ENCODE measurements at places on chromosomes 2 and 18.
A peak's percentile ranks its signal among the peaks of the same experiment; 100 is the strongest.

DNA sequence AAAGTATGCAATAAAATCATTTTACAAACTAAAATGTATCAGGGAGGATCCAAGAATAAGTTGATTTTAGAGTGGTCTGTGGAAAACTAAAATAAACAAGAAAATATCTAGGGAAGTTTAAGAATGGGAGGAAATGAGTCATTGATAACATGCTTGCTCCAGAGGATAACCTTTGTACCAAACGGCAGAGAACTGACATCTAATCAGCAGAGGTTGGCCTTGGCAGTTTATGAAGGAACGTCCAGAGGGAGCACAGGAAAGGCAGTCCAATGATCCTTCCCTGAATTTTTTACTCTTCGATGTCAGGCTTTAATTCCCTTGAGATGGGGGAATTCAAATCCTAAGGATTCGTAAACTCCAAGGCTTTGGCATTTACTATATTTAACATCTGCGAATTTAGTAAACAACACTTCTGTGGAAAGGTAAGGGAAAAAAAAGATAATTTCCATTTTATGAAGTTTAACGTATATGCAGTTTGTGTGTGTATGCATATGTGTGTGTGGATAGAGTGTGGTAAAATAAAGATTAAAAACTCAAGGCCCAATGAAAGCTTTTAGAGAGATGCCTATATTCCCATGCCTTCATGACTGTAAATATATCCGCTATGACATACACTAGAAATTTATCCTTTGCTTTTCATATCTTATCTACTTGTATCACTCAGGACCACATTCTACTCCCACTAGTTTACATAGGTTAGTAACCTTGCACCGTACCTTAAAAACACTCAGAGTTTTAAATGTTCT, 8.7 kb upstream of the INPP1 start:
- DNase-seq, result no peak

GRCh38 chr18:24989760-24990593, 362.0 kb downstream of the ZNF521 start:
- no peak for DNase-seq

DNA sequence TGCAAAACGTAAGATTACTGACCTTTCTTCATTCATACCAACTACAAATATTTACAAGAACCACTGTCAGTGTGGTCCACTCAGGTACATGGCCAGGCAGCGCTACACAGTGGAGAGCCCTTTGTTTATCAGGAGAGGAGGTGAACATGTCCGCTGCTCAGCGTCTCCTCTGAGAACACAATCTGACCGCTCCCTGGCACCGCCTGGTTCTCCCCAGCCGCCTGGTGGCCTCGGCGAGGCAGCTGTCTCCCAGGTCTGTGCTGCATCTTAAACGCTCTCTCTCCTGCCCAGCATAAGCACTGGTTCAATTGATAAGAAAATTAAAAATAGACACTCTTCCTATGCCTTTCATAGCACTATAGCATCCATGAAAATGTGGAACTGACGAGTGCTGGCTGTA, 146.8 kb upstream of the PXDN start:
- peak; percentile 32 for DNase-seq

GRCh38 chr2:108911807-108912628, 77.0 kb downstream of the EDAR start:
- DNase-seq, result no peak

DNA sequence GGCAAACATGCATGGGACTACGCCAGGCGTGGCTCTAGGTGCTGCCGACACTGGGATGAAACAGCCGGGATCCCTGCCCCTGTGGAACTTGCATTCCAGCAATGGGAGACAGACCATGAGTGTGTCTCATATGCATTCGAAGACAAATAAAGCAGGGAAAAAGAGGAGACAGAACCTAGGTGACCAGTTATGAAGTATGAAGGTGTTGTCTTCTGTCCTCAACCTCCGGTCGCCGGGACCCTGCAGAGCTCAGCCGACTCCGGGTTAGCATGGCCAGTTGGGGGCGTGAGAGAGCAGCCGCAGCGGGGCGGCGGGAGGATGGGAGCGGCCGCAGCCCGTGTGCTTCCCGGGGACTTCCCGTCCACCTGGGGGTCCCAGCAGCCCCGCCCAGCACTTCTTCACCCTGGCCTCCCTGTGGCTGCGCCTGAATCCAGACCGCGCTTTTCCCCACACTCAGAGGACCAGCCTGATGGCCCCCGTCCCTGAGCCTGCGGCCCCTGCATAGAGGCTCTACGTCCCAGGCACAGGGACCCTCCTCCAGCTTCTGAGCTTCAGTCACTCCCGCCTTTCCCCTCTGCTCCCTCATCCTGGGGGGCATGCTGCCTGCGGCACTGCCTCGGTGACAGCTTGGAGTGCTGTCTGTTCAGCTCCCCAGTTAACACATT, 11.4 kb downstream of the ID2 start:
- peak; percentile 23 for DNase-seq

- no peak for DNase-seq
Measured at GRCh38 chr18:49762191-49763077, 50.9 kb downstream of the ACAA2 start.

GRCh38 chr2:109615637-109616144, 1.5 kb downstream of the SOWAHC start:
- no peak for DNase-seq

DNA sequence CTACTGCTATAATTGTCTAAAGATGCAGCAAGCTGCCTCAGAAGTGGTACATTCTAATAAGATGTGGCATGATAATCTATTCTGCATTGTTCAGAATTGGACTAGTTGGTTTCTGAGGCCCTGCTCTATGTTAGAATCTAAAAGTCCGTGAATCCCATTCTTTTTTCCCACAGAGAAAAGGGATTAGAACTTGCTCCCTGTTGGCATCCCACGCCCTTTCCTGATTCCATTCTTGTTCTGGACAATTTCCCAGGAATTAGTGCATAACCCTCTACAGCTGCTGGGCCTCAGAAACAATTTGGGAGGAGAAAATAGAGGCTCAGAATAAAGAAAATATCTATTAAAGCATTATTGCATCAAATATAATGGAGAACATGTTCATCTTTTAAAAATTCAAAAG, 282.7 kb downstream of the NRXN1 start:
- no peak for DNase-seq

- no peak for DNase-seq
Measured at GRCh38 chr2:8980096-8980495, 23.4 kb downstream of the MBOAT2 start.

DNA sequence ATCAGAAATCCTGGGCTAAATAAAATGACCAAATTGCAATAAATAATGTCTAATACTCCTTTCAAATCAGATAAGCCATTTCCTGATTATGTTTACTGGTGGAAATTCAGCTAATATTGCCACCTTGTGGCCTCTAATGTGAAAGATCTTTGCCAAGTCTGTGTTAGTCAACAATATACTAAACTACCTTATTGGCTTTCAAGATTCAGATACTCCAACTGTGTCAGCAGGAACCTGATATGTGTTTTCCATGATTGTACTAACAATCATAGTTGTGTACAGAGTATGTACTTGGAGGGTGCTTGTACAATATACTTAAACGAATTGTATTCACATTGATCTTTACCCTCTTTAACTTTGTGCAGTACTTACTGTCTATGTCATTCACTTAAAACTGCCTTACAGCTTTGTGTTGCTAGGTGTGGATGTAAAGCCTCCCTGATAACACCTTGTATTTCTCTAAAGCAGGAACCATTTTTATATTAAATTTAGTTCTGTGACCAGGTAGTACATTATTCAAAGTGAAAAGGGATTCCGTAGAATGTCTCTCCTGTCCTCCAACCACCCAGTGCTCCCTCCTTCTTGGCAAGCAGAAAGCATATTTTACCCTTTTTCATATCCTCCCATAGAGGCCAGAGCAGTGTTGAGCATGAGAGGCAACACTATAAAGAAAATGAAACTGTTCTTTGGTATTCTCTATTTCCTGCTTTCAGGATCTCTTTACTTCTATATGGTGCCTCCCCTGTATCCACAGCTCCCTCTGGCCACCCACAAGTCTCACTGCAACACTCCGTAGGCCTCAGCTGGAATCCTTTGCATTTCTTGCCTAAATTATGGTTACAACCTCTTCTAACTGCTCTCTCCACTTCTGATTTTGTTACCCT, 75.2 kb upstream of the C2orf15 start:
- DNase-seq, result no peak

DNA sequence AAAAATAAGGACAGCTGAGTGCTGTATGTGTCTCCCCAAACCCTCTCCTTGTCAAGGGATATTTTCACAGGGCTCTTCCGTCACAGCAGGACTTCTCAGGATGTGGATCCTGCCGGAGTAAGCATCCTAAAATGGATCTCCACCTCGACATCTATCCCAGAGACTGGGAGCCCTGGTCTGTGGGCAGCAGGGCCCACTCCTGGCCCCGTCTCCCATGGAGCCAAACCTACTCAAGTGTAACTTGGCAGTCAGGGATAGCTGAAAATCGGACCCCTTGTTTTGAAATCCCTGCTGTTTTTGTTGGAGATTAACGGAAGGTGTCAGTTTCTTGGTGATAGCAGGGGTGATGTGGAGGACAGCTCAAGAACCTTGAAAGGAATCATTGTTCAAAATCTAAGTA, 109.0 kb upstream of the TWIST2 start:
- no peak for DNase-seq

Measured in thyroid gland (tissue), 4 donors.